ENCODE measurements at places on chromosomes 4 and X. TPM values are rescaled to one million over a fixed set of nuclear protein-coding genes. Genes with fewer than 3 reads are reported as not detected.

Gene ARMCX2
- 108 TPM for polyA plus RNA-seq

Gene PCDH18
- polyA plus RNA-seq: 156 TPM

Gene CLCN4
- 4.6 TPM for polyA plus RNA-seq

Gene SRPX
- 10.0 TPM for polyA plus RNA-seq

Gene PLAC1
- 4.2 TPM for polyA plus RNA-seq

Gene GAGE1
- polyA plus RNA-seq: not detected

Gene GNRHR
- polyA plus RNA-seq: 0.75 TPM

Gene CYP2U1
- polyA plus RNA-seq: 4.4 TPM

Gene NMU
- 30.0 TPM for polyA plus RNA-seq

Gene PAGE4
- 0.93 TPM for polyA plus RNA-seq

Gene PAGE2
- polyA plus RNA-seq: not detected

Gene SUPT20HL1
- not detected for polyA plus RNA-seq

Gene CPZ
- polyA plus RNA-seq: 14.6 TPM

Gene HS3ST1
- polyA plus RNA-seq: 1.4 TPM

Gene MTNR1A
- polyA plus RNA-seq: 2.0 TPM

Gene HEPH
- polyA plus RNA-seq: 53.1 TPM

Gene OTUD5
- polyA plus RNA-seq: 66.1 TPM

Gene CFP
- 1.8 TPM for polyA plus RNA-seq

Gene SUPT20HL2
- 0.06 TPM for polyA plus RNA-seq
